Activated CD8-positive, alpha-beta memory T cell treated with anti-CD3 and anti-CD28 coated beads, Interleukin-2, amount 10 ng/mL, durations not matched to agents 7 days and 5 days (primary cell): ENCODE measurements at places on chromosomes 1 and 21.
A peak's percentile ranks its signal among the peaks of the same experiment; 100 is the strongest.

- H3K27ac ChIP-seq, result no peak overlapping the region
- no peak overlapping the region for H3K4me3 ChIP-seq
- no peaks in the 10 kb centered on the region for H3K4me1 ChIP-seq
- no peaks in the 10 kb centered on the region for H3K36me3 ChIP-seq
Measured at GRCh38 chr1:164452549-164452948, 106.4 kb upstream of the PBX1 start.

DNA sequence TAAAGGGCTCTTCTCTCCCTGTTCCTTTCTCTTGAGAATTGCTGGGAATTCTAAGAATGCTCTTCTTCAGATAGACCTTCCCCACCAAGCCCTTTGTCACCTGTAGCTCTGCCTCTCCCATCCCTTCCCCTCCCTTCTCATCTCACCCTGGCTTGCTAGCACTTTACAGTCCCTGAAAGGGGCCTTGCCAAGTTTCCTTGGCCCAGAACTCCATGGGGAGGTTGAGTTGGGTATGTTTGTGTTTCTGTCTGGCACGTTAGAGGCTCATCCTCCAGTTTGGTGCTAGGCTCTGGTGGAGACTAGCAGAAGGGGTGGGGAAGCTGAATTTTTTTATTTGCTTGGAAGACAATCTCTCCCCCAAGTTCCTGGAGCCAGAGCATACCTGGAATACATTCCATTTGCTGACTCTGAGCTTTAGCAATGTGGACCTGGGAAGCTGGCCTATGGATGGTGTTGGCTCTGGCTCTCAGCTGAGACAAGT lies 4.9 kb downstream of the CGN start:
- no peak overlapping the region for H3K27ac ChIP-seq
- H3K36me3 ChIP-seq, result no peaks in the 10 kb centered on the region
- DNase-seq, result no peak
- H3K4me3 ChIP-seq, result no peak overlapping the region
- H3K27me3 ChIP-seq, result no peaks in the 10 kb centered on the region

DNA sequence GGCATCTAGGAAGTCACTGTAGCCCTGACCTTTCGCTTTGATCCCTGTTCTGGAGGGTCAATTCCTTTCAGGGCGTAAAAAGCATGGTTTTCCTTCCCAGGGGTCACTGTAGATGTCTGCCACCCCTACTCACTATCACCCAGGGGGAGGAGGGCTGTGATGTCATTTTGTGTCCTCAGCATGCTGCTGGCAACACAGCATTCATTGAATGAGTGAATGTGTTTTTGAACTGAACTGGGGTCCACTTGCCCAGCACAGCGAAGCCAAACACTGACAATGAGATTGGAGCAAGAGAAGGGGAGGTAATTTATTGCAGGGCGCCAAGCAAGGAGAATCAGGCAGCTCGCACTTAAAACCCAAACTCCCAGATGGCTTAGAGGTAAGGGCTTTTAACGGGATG lies 78.2 kb upstream of the PGBD5 start:
- H3K27ac ChIP-seq, result no peak overlapping the region
- no peak overlapping the region for H3K4me3 ChIP-seq
- no peak for DNase-seq
- peaks cover 10% of the 10 kb centered on the region for H3K27me3 ChIP-seq
- H3K36me3 ChIP-seq, result no peaks in the 10 kb centered on the region

GRCh38 chr21:35663856-35664606 lies 396.3 kb downstream of the SETD4 start:
- H3K36me3 ChIP-seq, result no peaks in the 10 kb centered on the region
- H3K27ac ChIP-seq, result no peak overlapping the region
- H3K4me3 ChIP-seq, result no peak overlapping the region
- DNase-seq, result no peak
- H3K27me3 ChIP-seq, result peaks cover 34% of the 10 kb centered on the region

GRCh38 chr1:245988393-245989078 lies 518.5 kb downstream of the SMYD3 start:
- H3K27me3 ChIP-seq, result no peaks in the 10 kb centered on the region
- no peaks in the 10 kb centered on the region for H3K36me3 ChIP-seq
- no peak for DNase-seq
- no peak overlapping the region for H3K4me3 ChIP-seq

DNA sequence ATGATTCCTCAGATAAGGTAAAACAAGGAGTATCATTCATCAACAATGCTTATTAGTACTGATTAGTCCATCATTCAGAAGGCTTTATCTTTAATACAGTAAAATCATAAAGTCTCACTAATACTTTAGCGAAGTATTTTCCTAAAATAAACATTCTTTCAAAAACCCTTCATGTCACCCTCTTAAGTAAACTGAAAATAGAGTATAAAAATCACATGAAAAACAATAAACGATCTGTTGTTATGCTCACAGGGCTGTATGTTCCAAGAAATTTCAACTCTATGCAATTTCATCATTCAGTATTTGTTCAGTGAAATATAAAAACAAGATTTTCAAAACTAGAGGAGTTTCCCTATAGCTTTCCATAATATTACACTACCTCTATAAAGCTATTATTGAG lies 102.0 kb downstream of the DENND1B start:
- DNase-seq, result no peak
- no peak overlapping the region for H3K27ac ChIP-seq
- H3K4me3 ChIP-seq, result no peak overlapping the region
- no peaks in the 10 kb centered on the region for H3K4me1 ChIP-seq

DNA sequence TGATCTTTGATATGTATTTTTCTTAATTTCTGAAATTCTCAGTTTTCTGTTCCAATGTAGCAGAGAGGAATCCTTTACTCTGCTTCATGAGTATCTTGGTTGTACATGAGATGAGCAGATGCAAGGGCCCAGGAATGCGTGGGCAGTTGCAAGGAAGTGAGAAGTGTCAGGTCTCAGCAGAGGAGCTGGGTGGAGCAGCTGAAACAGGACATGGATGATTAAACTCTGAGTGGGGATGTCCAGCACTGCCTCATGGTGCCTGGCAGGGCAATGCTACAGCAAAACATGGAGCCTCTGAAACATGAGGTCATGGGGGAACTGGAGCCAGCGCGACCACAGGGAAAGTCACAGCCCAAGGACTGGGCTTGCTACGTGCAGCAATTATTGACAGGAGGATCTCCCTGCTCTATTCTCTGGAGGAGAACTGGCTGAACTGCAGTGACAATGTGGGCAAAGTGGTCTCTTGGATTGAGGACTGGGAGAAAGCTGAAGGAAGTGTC lies 48.4 kb downstream of the COLGALT2 start:
- H3K4me3 ChIP-seq, result no peak overlapping the region
- DNase-seq, result no peak
- no peak overlapping the region for H3K27ac ChIP-seq
- no peaks in the 10 kb centered on the region for H3K27me3 ChIP-seq
- H3K4me1 ChIP-seq, result peaks cover 15% of the 10 kb centered on the region

DNA sequence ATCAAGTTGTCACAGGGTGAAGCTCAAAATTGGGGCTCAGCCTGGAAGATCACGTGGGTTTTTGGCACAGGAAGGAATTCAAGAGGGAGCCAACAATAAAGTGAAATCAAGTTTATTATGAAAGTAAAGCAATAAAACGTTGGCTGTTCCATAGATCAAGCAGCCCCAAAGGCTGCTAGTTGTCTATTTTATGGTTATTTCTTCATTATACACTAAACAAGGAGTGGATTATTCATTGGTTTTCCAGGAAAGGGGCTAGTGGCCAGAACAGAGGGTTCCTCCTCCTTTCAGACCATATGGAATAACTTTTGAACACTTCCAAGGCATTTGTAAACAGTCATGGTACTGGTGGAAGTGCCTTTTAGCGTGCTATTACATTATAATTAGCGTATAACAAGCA lies 723.5 kb upstream of the ADAMTS5 start:
- no peaks in the 10 kb centered on the region for H3K4me1 ChIP-seq
- H3K4me3 ChIP-seq, result no peak overlapping the region
- H3K27me3 ChIP-seq, result no peaks in the 10 kb centered on the region
- no peak for DNase-seq
- no peaks in the 10 kb centered on the region for H3K36me3 ChIP-seq

DNA sequence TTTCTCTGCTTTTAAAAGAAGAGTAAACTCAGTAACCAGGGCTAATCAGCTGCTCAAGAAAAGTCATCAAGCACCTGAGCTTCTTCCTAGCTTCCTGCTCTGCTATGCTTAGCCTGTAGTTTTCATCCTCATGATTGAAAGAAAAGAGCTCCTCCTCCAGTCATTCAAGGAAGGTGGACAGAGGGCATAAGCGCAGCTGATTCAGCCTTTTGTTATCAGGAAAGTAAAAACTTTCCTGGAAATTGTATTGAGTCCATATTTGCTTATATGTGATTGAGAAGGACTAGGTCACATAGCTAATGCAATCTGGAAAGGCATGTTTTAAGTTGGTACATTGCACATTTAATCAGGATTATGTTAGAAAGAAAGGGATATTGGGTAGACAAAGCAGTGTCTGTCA lies 8.5 kb upstream of the BACH1 start:
- no peak for DNase-seq
- H3K4me3 ChIP-seq, result no peak overlapping the region
- H3K36me3 ChIP-seq, result no peaks in the 10 kb centered on the region
- no peak overlapping the region for H3K27ac ChIP-seq
- peaks cover 2% of the 10 kb centered on the region for H3K4me1 ChIP-seq
- H3K27me3 ChIP-seq, result peaks cover 22% of the 10 kb centered on the region

DNA sequence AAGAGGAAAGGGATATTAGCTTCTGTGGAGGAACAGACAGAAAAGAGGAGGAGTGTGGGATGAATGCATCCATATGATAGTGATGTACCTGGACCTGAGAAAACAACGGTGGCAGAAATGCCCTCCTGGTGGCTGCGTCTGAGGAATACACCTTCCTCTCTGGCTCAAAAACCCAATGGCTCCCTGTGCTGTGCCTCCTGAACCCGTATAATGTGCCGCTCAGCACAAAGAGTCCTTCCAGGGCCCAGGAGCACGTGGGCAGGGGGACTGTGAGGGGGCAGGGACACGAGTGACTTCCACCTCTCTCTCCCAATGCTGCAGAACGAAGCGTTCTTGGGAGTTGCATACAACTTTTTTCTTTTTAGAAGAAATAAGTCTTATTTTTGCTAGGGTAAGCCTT lies 31.2 kb downstream of the IRF2BP2 start:
- H3K27ac ChIP-seq, result no peak overlapping the region
- peaks cover 9% of the 10 kb centered on the region for H3K27me3 ChIP-seq
- H3K4me3 ChIP-seq, result no peak overlapping the region
- DNase-seq, result no peak

DNA sequence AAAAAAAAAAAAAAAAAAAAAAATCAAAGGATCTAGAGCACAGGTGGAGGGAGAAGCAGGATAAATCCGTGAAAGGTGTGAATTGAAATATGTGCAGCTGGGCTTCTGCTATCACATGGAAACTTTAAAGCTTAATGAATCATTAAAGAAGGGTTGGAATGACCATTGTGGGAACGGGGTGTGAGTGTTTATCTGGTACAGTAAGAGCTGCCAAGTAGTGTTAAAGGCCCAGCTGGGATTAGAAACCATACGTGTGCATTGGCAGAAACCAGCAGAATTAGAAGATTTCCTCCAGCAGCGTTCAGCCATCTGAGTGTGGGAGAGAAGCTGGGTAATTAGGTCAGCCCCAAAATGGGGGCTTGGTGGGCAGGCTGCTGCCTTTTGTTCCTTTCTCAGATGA lies 13.5 kb downstream of the FALEC start:
- DNase-seq, result no peak
- no peak overlapping the region for H3K27ac ChIP-seq
- H3K27me3 ChIP-seq, result no peaks in the 10 kb centered on the region
- H3K4me3 ChIP-seq, result no peak overlapping the region
- no peaks in the 10 kb centered on the region for H3K36me3 ChIP-seq

- H3K27me3 ChIP-seq, result no peaks in the 10 kb centered on the region
- H3K27ac ChIP-seq, result peak overlapping the region; percentile 86
- H3K36me3 ChIP-seq, result peaks cover 47% of the 10 kb centered on the region
- peaks cover 93% of the 10 kb centered on the region for H3K4me1 ChIP-seq
- peak; percentile 67 for DNase-seq
Measured at GRCh38 chr1:160743266-160743665, 4.2 kb downstream of the SLAMF7 start.

DNA sequence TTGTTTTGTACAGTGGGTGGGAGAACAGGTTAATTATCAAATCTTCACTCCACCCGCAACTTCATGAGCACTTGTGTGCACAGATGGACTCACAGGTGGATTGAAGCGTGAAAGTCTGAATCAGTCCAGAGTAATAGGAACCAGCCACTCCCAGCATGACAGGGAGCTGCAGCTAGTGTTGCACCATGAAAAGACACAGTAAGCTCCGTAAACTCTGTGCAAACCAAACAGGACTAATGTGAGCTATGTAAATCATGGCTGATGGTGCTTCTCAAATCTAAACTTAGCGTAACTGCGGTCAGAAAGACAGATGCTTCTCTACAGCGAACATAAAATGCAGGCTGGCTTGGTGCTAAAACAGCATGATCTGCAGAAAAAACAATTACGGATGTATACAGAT lies 114.4 kb downstream of the CENPF start:
- no peaks in the 10 kb centered on the region for H3K27me3 ChIP-seq
- no peak overlapping the region for H3K27ac ChIP-seq
- no peak for DNase-seq
- no peak overlapping the region for H3K4me3 ChIP-seq
- H3K4me1 ChIP-seq, result no peaks in the 10 kb centered on the region

GRCh38 chr1:188006354-188006753 lies 1177.6 kb downstream of the PLA2G4A start:
- no peaks in the 10 kb centered on the region for H3K4me1 ChIP-seq
- no peak overlapping the region for H3K27ac ChIP-seq
- no peaks in the 10 kb centered on the region for H3K36me3 ChIP-seq
- H3K27me3 ChIP-seq, result no peaks in the 10 kb centered on the region
- no peak overlapping the region for H3K4me3 ChIP-seq
- DNase-seq, result no peak

- DNase-seq, result no peak
- no peak overlapping the region for H3K4me3 ChIP-seq
- H3K4me1 ChIP-seq, result no peaks in the 10 kb centered on the region
- H3K27ac ChIP-seq, result no peak overlapping the region
- no peaks in the 10 kb centered on the region for H3K27me3 ChIP-seq
Measured at GRCh38 chr1:232704694-232705680, 75.1 kb upstream of the SIPA1L2 start.

- no peak for DNase-seq
- no peaks in the 10 kb centered on the region for H3K27me3 ChIP-seq
- peaks cover 6% of the 10 kb centered on the region for H3K4me1 ChIP-seq
- no peak overlapping the region for H3K4me3 ChIP-seq
Measured at GRCh38 chr1:117886101-117886795, 43.2 kb downstream of the GDAP2 start.

DNA sequence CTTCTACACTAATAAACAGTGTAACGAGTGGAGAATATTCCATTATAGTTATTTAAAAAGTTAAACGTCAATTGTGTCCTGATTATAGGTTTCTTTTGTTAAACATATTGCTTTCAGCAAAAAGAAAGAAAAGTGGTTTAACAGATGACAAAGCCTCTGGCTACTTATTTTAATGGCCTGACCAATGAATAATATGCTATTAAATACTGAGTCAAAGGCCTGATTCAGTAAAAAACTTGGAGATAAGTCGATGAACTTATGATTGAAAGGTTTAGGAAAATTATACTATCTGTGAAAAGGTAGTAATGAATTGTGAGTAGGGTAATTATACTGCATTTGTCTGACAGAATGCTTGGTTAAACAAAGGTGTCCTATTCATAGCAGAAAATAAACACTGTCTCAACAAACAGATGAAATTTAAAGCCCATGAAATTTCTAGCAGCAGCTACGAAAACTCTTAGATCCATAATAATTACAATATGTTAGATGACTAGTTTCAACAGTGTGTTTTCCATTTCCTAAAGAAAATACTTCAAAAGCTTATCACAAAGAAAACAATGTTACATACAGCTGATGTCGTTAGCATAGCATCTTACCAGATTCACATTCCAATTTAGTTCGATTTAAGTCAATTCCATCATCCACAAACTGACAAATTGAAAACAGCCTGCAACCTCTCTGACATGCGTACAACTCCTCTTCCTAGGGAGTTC lies 6.2 kb downstream of the TMEM59 start:
- H3K27ac ChIP-seq, result no peak overlapping the region
- no peak for DNase-seq
- H3K4me1 ChIP-seq, result peaks cover 18% of the 10 kb centered on the region
- no peaks in the 10 kb centered on the region for H3K27me3 ChIP-seq
- peaks cover 28% of the 10 kb centered on the region for H3K36me3 ChIP-seq
- no peak overlapping the region for H3K4me3 ChIP-seq
